ENCODE measurements at places on chromosomes 6 and 20.

- no peak for DNase-seq
- no peaks in the 10 kb centered on the region for H3K36me3 ChIP-seq
- no peaks in the 10 kb centered on the region for H3K27me3 ChIP-seq
- H3K27ac ChIP-seq: no peak overlapping the region
- H3K4me1 ChIP-seq: no peaks in the 10 kb centered on the region
- H3K4me3 ChIP-seq: no peak overlapping the region
Measured at GRCh38 chr6:125008261-125008703, 46.0 kb downstream of the RNF217 start.

DNA sequence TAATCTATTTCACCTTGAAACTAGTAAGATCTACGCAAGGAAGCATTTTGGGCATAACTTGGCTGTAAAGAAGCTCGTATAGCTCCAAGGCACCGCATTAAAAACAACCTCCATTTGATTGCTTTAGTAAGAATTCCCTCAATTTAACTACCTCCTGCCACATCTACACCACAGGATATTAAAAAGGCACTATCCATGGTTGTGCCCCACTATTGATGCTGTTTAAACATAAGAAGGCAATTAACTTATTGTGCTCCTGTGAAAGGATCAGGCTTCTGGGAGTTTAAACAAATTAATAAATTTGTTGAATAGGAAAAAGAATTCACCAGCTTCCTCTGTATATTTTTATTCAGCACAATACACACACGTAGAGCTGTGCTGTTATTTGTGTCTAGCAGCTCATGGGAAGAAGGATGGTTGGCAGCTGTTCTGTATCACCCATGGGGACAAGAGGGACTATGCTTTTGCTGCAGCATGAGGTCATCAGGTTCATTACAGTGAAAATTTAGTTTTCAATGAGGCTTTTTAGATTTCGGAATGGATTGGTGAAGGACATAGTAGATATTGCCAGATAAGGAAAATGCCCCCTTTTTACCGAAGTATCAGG is 513.3 kb downstream of the HAO1 start:
- no peak for DNase-seq
- no peaks in the 10 kb centered on the region for H3K27me3 ChIP-seq
- no peaks in the 10 kb centered on the region for H3K36me3 ChIP-seq
- no peak overlapping the region for H3K27ac ChIP-seq

- H3K4me1 ChIP-seq: no peaks in the 10 kb centered on the region
- DNase-seq: no peak
- no peaks in the 10 kb centered on the region for H3K27me3 ChIP-seq
- H3K27ac ChIP-seq: no peak overlapping the region
- no peaks in the 10 kb centered on the region for H3K36me3 ChIP-seq
Measured at GRCh38 chr20:34736106-34736735, 32.1 kb downstream of the TP53INP2 start.

DNA sequence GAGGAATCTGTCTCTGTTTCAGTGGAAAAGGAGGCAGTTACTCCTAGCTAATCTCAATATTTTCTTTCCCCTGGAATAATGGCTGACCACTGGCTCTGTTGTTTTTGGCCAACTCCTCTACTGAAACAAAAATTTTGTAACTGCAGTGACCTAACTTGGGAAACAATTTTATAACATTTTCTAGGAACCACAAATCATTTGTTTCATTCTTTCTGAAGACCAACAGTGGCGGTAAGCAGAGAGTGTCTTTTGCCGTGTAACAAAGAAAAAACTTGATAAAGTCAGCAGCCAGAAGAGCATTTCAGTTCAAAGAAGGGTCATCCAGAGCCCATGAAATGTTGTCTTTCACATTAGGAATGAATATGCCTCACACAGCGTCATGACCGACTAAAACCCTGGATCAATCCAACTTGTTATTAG is 11.8 kb upstream of the BFSP1 start:
- no peaks in the 10 kb centered on the region for H3K4me1 ChIP-seq
- no peak overlapping the region for H3K4me3 ChIP-seq
- no peak for DNase-seq
- H3K36me3 ChIP-seq: no peaks in the 10 kb centered on the region
- no peaks in the 10 kb centered on the region for H3K27me3 ChIP-seq
- H3K27ac ChIP-seq: no peak overlapping the region

- H3K4me1 ChIP-seq: peaks cover 5% of the 10 kb centered on the region
- H3K27me3 ChIP-seq: no peaks in the 10 kb centered on the region
- no peak overlapping the region for H3K4me3 ChIP-seq
Measured at GRCh38 chr6:129699659-129700058, 10.3 kb downstream of the ARHGAP18 start.

DNA sequence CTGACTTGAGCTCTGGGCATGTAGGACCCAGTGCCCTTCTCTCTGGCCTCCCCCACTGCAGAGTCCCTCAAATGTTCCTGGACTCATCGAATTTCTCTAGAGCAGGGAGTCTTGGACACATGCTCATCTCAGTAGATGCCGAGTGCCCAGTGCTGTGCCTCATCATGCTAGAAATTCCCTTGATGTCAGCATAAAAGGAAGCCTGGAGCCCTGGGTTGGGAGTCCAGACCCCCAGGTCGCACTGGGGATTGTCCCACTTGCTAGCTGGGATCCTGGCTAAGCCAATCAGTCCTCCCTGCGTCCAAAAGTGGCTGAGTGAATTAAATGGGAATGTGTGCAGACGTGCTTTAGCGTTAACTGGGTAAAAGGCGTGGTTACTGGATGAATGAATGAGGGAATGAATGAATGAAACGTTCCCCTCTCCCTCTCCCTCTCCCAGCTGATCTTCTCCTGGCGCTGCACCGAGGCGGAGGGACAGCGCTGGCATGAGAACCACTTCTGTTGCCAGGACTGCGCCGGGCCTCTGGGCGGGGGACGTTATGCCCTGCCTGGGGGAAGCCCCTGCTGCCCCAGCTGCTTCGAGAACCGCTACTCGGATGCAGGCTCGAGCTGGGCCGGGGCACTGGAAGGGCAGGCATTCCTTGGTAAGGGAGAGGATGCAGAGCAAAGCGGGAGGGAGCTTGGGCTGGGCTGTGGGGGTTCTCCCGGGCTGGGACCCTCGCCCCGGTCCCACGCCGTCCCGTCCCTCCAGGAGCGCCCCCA is 1.6 kb upstream of the TOMM6 start:
- no peak overlapping the region for H3K27ac ChIP-seq
- peaks cover 17% of the 10 kb centered on the region for H3K36me3 ChIP-seq
- H3K4me3 ChIP-seq: peak overlapping the region; percentile 100
- H3K4me1 ChIP-seq: peaks cover 12% of the 10 kb centered on the region

GRCh38 chr6:14848019-14848418 is 397.9 kb upstream of the JARID2 start:
- no peak for DNase-seq
- no peaks in the 10 kb centered on the region for H3K27me3 ChIP-seq
- H3K4me3 ChIP-seq: no peak overlapping the region
- no peak overlapping the region for H3K27ac ChIP-seq
- H3K4me1 ChIP-seq: no peaks in the 10 kb centered on the region

- H3K4me3 ChIP-seq: peak overlapping the region; percentile 91
- no peaks in the 10 kb centered on the region for H3K27me3 ChIP-seq
- DNase-seq: peak; percentile 55
- H3K4me1 ChIP-seq: peaks cover 7% of the 10 kb centered on the region
Measured at GRCh38 chr6:28896505-28897368, 27.0 kb downstream of the TRIM27 start.
